ENCODE measurements at places on chromosomes 11 and 22.

DNA sequence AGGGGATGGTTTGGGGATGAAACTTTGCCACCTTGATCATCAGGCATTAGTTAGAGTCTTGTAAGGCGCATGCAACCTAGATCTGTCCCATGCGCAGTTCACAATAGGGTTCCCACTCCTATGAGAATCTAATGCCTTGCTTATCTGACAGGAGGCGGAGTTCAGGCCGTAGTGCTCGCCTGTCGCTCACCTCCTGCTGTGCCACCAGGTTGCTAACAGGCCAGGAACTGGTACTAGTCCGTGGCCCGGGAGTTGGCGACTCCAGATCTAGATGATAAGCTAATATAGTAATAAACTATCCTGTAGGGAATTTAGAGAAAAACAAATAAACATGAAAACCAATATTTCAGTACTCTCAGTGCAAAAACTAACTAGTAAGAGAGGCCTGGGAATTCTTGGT lies 155.4 kb upstream of the ANO5 start:
- no peak for DNase-seq

- no peak for DNase-seq
These were observed 230.6 kb upstream of the PDGFD start for GRCh38 chr11:104394508-104394907.

- DNase-seq: no peak
These were observed 342.8 kb upstream of the MTNR1B start for GRCh38 chr11:92626624-92627023.

GRCh38 chr11:70305501-70305900 lies 35.0 kb downstream of the PPFIA1 start:
- no peak for DNase-seq

GRCh38 chr11:71542382-71542781 lies 4.6 kb downstream of the KRTAP5-8 start:
- no peak for DNase-seq

DNA sequence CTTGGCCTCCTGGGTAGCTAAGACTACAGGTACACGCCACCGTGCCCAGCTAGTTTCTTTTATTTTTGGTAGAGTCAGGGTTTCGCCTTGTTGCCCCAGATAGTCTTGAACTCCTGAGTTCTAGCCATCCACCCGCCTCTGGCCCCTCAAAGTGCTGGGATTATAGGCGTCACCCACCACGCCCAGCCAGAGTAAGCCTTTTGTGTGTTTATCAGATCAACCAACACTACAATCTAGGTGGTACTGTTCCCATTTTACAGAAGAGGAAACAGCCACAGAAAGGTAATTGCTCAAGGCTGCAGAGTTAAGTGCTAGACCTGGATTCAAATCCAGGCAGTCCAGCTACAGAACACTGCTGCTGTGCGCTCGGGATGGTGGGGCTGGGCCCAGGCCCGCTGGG lies 3.1 kb downstream of the TOMM22 start:
- DNase-seq: no peak

DNA sequence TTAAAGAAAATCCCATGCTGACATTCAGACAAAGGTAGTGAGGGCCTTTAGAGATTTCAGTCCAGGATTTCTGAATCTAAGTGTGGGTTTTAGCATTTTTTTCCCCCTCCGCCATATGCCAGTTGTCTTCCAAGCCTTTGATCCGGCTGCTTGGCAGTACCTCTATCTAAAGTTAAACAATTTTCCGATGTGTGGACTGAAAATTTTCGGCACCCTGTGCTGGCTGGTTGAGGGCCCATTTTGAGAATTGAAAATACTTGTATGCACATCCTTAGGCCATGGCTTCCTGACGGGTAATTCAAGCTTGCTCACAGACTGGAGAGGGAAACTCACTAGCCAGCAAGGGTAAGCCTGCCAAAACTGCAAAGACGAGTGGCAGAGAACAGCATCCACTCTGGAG lies 131.9 kb upstream of the NARS2 start:
- no peak for DNase-seq

GRCh38 chr11:96342961-96343711 lies at the start of gene MAML2:
MAML2 (minus strand) TSS chr11:96343195; CDS start chr11:96341895, 1,300 bp downstream.
- DNase-seq: peak; percentile 52

DNA sequence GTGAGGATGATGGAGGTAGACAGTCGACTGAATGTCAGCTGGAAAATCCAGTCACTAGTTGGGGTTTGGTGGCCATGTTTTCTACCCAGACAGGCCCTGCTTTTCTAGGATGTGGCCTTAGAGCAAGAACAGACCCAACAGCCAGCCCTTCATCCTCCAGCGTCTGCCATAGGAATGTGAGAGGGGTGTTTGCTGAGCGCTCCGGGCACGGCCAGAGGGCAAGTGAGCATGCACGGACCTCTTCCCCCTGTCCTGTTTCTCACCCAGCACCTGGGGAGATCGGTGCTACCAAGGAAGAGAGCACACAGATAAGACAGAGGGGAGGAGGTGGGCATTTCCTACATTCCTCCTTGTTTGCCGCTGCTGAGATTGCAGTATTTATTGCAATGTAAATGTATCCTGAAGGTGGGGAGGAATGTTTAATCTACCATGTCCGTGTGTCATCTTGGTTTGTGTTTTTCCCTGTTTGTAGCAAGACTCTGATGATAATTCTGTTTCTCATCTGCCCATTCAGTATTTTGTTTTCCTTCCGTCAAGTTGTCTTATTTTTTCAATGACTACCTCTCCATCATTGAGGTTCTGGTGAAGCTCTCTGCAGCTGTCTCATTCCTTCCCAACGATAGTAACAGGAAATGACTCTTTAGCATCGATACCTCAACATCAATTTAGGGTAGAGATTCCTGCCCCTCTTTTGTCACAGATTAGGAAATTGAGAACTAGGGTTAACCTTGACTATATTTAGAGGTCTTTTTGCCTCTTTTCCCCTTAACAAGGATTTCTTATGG lies 4.9 kb upstream of the ATF4 start:
- DNase-seq: no peak

GRCh38 chr22:17726928-17727897 lies 47.1 kb downstream of the BID start:
- DNase-seq: no peak

DNA sequence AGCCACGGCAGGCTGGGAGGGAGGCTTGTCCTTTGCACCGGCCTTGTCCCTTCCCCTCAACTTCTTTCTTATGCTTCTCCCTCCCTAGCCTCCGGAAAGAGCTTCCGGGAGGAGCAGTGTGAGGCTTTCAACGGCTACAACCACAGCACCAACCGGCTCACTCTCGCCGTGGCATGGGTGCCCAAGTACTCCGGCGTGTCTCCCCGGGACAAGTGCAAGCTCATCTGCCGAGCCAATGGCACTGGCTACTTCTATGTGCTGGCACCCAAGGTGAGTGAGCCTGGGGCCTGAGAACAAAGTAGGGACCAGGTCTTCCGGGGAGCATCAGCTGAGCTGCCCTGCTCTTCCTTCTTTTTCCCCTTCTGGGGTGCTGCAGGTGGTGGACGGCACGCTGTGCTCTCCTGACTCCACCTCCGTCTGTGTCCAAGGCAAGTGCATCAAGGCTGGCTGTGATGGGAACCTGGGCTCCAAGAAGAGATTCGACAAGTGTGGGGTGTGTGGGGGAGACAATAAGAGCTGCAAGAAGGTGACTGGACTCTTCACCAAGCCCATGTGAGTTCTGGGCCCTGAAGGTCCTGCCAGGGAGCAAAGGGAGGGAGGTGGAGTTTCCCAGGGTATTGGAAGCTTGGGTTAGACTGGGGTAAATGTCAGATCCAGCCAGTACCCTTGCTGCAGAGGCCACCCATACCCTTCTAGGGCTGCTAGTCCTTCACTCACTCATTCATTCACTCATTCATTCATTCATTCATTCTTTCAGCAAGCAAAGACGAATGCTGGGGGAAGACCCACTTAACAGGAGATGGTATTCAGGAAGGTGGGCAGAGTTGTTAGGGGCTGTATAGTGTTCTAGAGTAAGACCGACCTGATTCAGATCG lies 22.6 kb downstream of the ADAMTS15 start:
- no peak for DNase-seq

DNA sequence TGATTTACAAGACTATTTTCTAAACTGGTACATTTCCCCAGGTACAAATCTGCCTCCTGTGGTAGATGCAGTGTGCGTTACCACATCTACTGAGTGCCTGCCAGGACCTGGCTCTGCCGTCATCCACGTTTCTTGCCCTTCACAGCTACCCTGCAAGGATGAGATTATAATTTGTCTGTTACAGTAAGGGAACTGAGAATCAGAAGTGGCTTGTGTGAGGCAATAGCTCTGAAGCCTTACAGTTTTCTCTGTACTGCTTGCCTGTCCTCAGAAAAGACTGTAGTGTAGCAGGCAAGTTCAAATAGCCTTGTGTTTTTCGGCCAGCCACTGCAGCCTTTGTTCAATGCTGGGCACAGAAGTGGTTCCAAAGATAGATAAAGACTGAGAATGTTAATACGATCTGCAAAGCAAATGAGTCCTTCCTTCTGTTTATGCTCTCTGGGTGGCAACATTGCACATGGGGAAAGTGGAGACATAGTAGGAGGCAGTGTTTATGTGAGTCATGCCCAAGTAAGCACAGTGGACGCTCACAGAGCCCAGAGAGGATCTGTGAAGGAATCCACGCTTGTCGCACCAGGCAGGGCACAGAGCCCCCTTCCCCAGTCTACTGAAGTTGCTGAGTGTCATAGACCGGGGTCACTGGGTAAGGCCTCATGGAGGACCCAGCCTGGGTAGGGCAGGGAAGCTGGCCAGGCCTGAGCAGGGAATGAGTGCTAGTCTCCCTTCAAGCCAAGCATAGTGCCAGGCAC lies 49.1 kb downstream of the MICAL2 start:
- no peak for DNase-seq

GRCh38 chr11:128302425-128303186 lies 284.8 kb downstream of the ETS1 start:
- no peak for DNase-seq

- no peak for DNase-seq
These were observed 252.6 kb downstream of the GUCY1A2 start for GRCh38 chr11:106765469-106766258.

- no peak for DNase-seq
These were observed at the start of gene GAS2L1 for GRCh38 chr22:29306175-29306834. GAS2L1 (plus strand) TSS chr22:29306650; CDS start chr22:29308106, 1,456 bp downstream.

DNA sequence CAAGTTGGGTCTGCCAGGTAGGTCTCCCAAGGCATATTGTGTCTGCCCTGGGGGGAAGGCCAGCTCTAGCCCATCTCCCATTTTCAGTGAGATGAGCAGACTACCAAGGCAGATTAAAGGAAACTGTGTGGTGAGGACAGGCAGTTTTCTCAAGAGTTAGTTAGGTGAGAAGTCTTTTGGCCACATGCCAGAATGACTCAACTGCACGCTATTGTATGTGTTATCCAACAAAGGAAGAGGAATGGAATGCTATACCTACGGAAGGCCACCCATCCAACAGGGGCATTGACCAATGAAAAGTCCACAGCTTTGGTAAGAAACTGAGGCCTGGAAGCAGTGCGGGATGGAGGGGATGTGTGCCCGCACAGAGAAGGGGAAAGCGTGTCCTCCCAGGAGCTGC lies 941.7 kb downstream of the NTM start:
- peak; percentile 58 for DNase-seq

DNA sequence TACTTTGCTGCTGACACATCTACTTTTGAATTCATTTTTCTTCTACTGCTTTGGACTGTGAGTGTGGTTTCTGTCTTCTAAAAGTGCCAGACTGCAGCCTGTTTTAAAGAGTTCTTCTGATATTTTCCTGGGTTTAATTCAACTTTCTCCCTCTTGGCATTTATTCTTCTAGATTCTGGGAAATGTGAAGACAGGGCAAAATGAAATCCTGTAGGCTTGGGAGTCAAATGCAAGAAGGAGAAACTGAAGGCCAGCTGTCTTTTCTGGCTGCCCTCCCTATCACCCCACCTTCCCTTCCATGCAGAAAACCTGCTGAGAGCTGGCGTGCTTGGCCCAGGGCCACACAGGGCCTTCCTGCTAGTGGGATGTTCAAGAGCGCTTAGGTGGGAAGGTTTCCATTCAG lies 7.6 kb downstream of the ZNF70 start:
- no peak for DNase-seq
